NCI-H2081 treated with DMSO at 0.1 percent for 48 hours (cell line): ENCODE measurements at places on chromosomes 4 and X.

- no peak for DNase-seq
Measured at GRCh38 chr4:17030543-17030942, 132.1 kb upstream of the LDB2 start.

DNA sequence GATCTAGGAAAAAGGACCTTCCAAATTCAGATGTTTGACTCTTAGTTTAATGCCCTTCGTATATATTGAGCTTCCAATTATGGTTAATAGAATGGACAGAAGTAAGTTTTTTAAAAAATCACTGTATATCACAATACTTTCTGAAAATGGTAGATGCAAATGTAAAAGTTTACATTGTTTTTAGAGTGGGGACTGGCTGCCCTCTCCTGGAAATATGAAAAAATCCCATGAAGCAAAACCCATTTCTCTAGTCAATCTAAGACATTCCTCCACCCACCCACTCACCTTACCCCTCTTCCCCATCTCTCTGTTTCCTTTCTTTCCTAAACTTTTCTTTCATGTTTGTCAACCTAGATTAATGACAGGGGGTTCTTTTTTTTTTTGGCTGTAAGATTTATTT lies 134.5 kb downstream of the ARHGAP6 start:
- DNase-seq = no peak

GRCh38 chr4:95693594-95693993 lies 144.8 kb upstream of the UNC5C start:
- DNase-seq = no peak

DNA sequence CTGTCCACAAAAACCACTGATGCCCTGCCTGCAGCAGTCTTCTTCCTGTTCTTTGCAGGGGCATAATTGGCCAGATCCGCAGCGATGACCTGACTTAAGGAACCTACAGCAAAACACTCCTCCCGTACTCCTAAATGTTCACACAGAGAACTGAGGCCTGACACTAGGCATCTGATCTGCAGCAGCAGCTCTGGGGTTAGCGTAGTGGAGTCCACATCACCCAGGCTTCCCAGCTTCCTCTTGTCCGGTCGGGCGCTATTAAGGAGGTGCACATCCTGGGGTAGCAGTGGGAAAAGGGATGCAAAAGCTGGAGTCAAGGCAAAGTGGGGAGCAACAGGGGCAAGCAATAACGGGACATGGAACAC lies 758 bp downstream of the SCFD2 start:
- no peak for DNase-seq

- no peak for DNase-seq
Measured at GRCh38 chr4:25925486-25926201, 11.6 kb downstream of the SMIM20 start.
